ENCODE measurements at places on chromosomes 6 and 20.
A peak's percentile ranks its signal among the peaks of the same experiment; 100 is the strongest.

DNA sequence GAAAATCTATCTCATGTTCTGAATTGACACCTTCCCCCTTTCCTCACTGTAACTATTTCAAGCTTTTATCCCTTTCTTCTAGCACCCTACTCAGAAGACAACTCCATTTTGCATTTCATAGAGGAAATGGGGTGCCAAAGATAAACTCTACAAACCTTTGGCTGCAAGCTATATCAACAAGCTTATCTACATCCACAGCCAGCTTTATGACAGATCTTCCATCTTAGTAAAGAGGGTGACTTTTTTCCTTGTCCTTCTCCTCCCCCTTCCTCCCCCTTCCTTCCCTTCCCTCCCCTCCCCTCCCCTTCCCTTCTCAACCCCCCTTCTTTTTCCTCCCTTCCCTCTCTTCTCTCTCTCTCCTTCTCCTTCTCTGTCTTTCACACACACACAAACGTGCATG, 58.0 kb upstream of the OLIG3 start:
- DNase-seq: no peak

- DNase-seq: no peak
Observed at GRCh38 chr6:22829070-22829469, 259.7 kb downstream of the HDGFL1 start.

GRCh38 chr20:20755231-20755630, 42.8 kb upstream of the RALGAPA2 start:
- no peak for DNase-seq

DNA sequence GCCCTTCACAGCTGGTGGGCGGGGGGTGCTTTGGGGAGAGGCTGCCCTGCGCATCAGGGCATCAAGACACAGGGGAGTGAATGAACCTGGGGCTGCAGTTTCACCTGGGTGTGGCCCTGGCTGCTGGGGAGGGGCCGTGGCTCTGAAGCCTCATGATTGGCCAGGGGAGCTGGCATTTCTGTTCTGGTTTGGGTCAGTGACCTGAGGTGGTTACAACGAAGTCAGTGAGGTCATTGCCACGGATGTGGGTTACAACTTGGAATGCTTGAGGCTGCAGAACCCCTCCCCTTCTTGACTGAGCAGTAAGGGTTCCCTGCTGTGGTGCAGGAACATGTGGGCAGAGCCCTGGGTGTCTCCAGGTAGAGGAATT, 3.0 kb downstream of the TCEA2 start:
- DNase-seq: peak; percentile 42

GRCh38 chr6:99092461-99092860, 144.7 kb upstream of the FBXL4 start:
- no peak for DNase-seq

DNA sequence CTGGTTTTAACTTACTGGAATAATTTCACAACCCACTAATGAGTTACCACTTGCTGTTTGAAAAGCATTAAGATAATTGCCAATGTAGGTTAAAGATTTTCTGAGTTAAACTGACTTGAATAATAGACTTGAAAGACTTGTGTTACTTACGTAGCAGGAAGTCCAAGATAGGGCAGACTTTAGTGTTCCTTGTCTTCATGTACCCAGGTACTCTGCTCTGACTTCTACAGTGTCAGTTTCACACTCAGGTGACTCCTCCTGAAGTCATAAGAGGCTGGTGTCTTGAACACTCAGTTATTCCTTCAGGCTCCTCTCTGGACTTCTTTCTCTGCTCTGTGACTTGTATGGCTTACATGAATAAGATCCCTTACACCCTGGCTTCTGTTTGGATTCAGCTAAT, 76.3 kb upstream of the SGK1 start:
- DNase-seq: no peak

- DNase-seq: no peak
Observed at GRCh38 chr6:154792761-154793160, 59.5 kb downstream of the SCAF8 start.

GRCh38 chr20:63309261-63310071, 16.5 kb downstream of the COL20A1 start:
- no peak for DNase-seq

DNA sequence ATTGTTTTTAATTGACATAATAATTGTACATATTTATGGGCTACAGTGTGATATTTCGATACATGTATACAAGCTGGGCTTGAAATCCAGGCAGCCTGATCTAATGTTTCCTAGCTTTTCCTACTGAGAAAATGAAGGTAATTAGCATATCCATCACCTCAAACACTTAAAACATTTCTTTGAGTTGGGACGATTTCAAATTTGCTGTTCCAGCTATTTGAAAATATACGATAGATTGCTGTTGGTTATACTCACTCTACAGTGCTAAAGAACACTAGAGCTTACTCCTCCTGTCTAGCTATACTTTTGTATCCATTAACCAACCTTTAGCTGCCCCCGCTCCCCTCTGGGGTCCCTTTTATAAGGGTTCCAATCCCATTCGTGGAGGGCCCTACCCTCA, 4.7 kb downstream of the LHFPL5 start:
- no peak for DNase-seq

GRCh38 chr6:73460056-73460455, 1.5 kb upstream of the MTO1 start:
- no peak for DNase-seq

GRCh38 chr6:87747646-87748045, 45.6 kb upstream of the AKIRIN2 start:
- no peak for DNase-seq

GRCh38 chr6:633611-634010, 23.3 kb downstream of the HUS1B start:
- no peak for DNase-seq

GRCh38 chr20:24497851-24498250, 28.4 kb downstream of the SYNDIG1 start:
- DNase-seq: no peak

DNA sequence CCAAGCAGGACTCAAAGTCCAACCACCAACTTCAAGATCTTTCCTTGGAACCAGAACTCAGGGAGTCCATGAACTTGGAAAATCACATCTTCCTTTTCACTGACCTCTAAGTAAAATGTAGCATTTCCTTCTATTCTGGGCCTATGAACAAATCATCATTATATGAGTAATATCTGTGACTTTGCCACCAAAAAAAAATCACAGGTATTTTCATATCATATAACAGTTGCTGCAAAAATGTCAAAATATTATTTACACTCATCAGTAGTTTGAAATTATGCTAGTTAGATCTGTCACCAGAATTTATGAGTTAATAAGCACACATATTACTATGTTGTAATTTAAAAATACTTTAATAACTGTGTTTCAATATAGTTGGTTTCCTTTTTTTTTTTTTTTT, 27.3 kb upstream of the TLDC2 start:
- no peak for DNase-seq

- DNase-seq: no peak
Observed at GRCh38 chr6:47859175-47859574, 77.3 kb downstream of the OPN5 start.

DNA sequence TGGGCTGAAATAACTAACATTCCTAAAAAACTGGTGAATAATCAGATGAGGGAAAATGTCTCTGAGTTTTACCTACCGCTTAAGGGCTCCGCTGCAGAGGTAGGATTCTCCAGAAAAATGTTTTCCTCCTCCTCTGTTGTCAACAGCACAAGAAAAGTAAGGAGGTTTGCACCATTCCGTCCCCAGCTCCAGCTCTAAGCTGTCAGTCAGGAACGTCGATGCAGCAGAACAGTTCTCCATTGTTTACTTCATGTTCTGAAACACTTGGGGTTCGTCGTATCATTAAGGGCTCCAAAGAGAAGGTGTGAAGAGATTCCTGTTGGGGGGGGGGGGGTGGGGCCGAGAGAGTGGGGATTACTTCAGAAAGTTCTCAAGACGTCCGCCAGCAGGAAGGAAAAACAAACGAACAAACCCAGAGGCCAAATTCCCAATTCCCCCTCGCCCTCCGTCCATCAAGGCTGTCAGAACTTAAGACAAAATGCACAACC, 734 bp downstream of the MMS22L start:
- no peak for DNase-seq

GRCh38 chr6:46734867-46735719, at the start of gene PLA2G7:
PLA2G7 (minus strand) TSS chr6:46735375; CDS start chr6:46722891, 12,484 bp downstream.
- DNase-seq: no peak

DNA sequence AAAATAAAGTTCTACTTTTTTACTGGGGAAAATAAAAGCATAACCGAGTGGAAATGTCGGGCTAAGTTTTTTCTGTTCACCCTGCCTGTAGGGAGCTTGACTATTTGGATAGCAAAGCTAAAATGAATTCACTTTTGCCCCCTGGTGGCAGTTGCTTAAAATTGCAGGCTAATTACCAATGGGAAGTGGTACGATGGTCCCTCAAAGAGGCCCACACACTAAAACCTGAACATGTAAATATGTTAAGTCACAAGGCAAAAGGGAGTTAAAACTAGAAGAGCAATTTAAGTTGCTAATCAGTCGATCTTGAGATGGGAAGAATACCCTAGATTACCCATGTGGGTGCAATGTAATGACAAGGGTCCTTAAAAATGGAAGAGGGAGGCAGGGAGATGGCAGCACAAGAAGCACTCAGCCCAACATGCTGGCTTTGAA, 916 bp upstream of the SUN5 start:
- DNase-seq: peak; percentile 69

DNA sequence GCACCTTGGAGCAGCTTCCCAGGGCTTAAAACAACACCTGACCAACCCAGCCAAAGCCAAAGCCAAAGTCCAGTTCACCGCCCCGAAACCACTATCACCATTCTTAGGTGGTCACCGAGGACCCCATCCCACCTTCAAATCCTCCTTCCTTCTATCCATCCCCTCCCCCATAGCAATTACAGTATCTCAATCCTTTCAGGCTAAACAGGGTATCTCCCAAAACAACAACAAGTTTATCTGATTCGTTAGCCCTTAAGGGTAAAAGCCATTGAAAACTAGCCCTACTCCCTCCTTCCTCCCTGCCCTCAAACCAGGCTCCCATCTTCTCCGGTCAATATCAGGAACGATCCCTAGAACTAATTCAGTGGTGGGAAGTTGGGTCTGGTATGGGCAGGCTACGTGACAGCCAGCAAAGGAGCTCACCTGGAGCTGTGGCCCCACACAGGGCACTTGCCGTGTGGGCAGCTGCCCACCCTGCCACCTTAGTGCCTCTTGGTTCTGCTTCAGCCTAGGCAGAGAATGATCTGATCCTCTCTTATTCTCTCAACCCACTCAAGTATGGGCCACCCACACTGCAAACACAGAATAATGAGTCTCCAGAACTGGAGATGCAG, 2.0 kb downstream of the ARHGAP18 start:
- no peak for DNase-seq

DNA sequence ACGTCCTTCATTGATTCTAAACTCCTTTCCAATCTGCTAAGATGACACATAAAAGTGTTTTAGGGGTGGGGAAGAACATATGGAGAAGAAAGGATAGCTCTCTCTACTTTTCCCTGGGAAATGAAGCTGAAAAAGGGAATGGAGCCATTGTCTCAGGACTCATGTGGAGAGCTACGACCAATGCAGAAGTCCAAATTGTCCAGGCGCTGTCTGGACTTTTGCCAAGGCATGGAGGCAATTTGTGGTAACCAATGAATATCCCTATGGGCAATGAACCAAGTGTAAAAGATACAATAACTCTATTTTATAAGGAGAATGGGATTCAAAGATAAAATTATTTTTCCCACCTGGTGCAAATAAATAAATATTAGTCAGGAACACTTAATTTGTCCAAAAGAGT, 16.1 kb downstream of the FBXL4 start:
- no peak for DNase-seq

DNA sequence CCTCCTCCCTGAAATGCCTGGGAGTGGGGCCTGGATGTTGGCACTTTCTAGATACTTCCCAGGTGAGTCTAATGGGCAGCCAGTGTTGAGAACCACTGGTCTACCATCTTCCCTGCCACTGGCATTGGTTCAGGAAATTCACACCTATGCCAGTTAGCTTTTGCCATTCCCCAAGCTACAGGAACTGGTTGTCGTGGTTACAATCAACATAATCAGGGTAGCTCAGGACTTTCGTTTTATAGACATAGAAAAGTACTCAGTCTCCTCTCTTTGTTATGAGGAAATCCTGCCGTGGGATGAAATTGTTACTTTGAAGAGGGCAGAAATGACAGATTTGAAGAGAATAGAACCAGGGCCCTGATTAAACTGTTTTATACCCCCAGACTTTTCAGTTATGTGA, 127.9 kb upstream of the FOXO3 start:
- DNase-seq: no peak

- DNase-seq: no peak
Observed at GRCh38 chr20:31608251-31608945, 3.3 kb downstream of the ID1 start.

GRCh38 chr20:55678126-55678525, 327.2 kb downstream of the CBLN4 start:
- no peak for DNase-seq

DNA sequence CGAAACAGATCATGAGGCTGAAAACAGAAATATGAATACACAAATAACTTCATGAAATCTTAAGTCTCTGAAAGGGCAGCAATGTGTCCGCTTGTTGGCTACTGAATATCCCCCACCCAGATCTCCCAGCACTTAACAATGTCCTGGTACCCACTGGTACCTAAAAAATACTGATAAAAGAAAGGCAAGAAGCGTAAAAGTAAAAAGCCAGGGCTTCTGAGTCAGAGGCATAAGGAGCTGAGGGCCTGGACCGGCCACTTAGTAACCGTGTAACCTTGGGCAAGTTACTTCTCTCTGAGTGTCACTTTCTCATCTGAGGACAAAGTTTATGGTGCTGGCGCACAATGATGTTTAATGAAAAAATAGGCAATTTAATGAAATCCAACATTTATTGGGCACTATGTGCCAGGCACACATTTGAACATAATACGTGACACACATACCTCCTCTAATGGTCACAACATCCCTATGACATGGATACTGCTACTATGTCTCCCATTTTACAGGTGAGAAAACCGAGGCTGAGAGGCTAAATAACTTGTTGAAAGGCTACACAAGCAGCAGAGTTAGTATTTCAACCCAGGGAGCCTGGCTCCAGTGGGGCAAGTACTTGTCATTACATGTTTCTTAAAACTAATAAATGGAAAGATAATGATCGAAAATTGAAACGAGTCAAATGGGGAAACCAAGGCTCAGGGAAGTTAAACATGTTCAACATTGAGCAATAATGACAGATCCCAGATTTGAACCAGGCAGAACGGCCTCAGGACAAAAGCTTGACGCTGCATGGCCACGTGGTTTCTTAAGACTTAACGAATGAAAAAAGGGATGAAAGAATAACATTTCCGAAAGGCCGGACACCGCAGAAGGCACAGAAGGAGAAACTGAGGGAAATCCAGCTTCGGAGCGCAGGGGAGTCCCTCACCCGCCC, 828 bp downstream of the TP53RK start:
- DNase-seq: no peak

DNA sequence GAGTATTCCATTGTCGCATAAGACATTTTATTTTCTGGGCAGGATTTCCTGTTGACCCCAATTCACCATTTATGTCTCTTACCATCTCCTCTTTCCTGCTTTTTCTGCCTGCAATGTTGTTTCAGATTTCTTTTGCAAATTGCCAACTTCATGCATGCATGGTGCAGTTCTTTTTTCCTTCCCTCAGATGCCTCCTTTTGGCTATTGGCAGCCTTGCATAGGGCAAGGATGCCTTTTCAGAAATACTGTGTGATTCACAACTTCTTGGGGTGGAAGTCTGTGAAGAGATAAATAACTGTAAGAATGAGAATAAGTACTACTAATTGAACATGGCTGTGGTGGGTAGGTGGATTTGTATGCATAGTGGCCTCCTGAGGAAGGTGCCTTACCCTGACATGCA, 116.7 kb downstream of the SOX4 start:
- no peak for DNase-seq

GRCh38 chr20:50980071-50980681, 21.6 kb downstream of the MOCS3 start:
- DNase-seq: no peak
